Parietal lobe (tissue), 2 donors: ENCODE measurements at places on chromosomes 3 and 15. TPM values are rescaled to one million over a fixed set of nuclear protein-coding genes. Genes with fewer than 3 reads are reported as not detected.

SLC22A14 gene
- 1.3 TPM for total RNA-seq

C3orf52 gene
- total RNA-seq = 0.63 TPM

KIF23 gene
- 10.0 TPM for total RNA-seq

ALDH1A3 gene
- total RNA-seq = 0.63 TPM

ACAN gene
- 0.31 TPM for total RNA-seq

NOX5 gene
- total RNA-seq = 0.63 TPM

CAMKV gene
- 283 TPM for total RNA-seq

ZPLD1 gene
- total RNA-seq = not detected

PLA2G4E gene
- not detected for total RNA-seq

SLC51B gene
- not detected for total RNA-seq

CA12 gene
- total RNA-seq = 11.6 TPM

GOLGA8O gene
- not detected for total RNA-seq

CGNL1 gene
- 5.3 TPM for total RNA-seq

C3orf20 gene
- total RNA-seq = 0.31 TPM

CACNA1D gene
- 49.8 TPM for total RNA-seq

REC114 gene
- not detected for total RNA-seq

ZIC4 gene
- 1.3 TPM for total RNA-seq

TM4SF18 gene
- 3.8 TPM for total RNA-seq

ZNF445 gene
- 49.8 TPM for total RNA-seq

XYLB gene
- total RNA-seq = 10.3 TPM

PLSCR4 gene
- 7.5 TPM for total RNA-seq

UBL7 gene
- 30.4 TPM for total RNA-seq

CHRM5 gene
- 0.63 TPM for total RNA-seq

GOLGA8T gene
- 0.31 TPM for total RNA-seq

TERC gene
- 57.6 TPM for total RNA-seq

TCAIM gene
- total RNA-seq = 61.3 TPM

SLC24A5 gene
- not detected for total RNA-seq

ST3GAL6 gene
- total RNA-seq = 25.7 TPM

PATL2 gene
- 3.4 TPM for total RNA-seq
